ENCODE measurements at places on chromosomes 5 and 9.
A peak's percentile ranks its signal among the peaks of the same experiment; 100 is the strongest.

DNA sequence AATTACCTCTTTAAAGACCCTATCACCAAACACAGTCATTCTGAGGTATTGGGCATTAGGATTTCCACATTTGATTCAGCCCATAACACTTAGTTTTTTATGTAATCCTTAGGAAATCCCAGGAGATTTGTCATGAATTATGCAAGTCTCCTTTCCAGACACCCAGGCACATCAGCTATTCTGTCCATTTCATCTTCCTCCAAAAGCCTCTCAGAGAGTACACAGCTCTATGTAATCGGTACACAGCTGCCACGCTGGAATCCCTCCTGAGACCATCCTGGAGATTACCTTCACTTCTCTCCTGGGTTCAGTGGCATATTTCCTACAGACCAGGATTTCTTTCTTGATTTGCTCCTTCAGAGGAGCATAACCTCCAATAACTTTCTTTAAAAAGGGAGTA, 2309.8 kb upstream of the WWC1 start:
- no peaks in the 10 kb centered on the region for H3K4me1 ChIP-seq
- no peak overlapping the region for H3K27ac ChIP-seq
- H3K36me3 ChIP-seq, result no peaks in the 10 kb centered on the region
- H3K4me3 ChIP-seq, result no peak overlapping the region
- no peak for DNase-seq
- no peaks in the 10 kb centered on the region for H3K27me3 ChIP-seq

- no peaks in the 10 kb centered on the region for H3K36me3 ChIP-seq
- DNase-seq, result peak; percentile 85
- H3K27ac ChIP-seq, result peak within 1 kb of the TSS; percentile 85
- H3K4me1 ChIP-seq, result no peaks in the 10 kb centered on the region
Measured at GRCh38 chr5:113513384-113514288, at the start of gene YTHDC2. TSS of gene YTHDC2 (plus strand) at chr5:113513694. CDS start at chr5:113513896, 202 bp downstream.

- no peak overlapping the region for H3K27ac ChIP-seq
- H3K27me3 ChIP-seq, result no peaks in the 10 kb centered on the region
- DNase-seq, result no peak
- no peaks in the 10 kb centered on the region for H3K36me3 ChIP-seq
- no peaks in the 10 kb centered on the region for H3K4me1 ChIP-seq
- H3K4me3 ChIP-seq, result no peak overlapping the region
Measured at GRCh38 chr5:163309914-163310313, 127.5 kb upstream of the CCNG1 start.

- H3K27me3 ChIP-seq, result no peaks in the 10 kb centered on the region
- DNase-seq, result no peak
- H3K4me3 ChIP-seq, result no peak overlapping the region
- no peaks in the 10 kb centered on the region for H3K36me3 ChIP-seq
- H3K4me1 ChIP-seq, result no peaks in the 10 kb centered on the region
- no peak overlapping the region for H3K27ac ChIP-seq
Measured at GRCh38 chr5:116002116-116002906, 30.0 kb upstream of the ARL14EPL start.

GRCh38 chr5:104186100-104186499, 623.5 kb upstream of the NUDT12 start:
- H3K36me3 ChIP-seq, result no peaks in the 10 kb centered on the region
- H3K27ac ChIP-seq, result no peak overlapping the region
- no peaks in the 10 kb centered on the region for H3K4me1 ChIP-seq
- no peak for DNase-seq

Measured in liver (tissue), 10 donors.